GM13976 (cell line): ENCODE measurements at places on chromosomes 12 and 14.

DNA sequence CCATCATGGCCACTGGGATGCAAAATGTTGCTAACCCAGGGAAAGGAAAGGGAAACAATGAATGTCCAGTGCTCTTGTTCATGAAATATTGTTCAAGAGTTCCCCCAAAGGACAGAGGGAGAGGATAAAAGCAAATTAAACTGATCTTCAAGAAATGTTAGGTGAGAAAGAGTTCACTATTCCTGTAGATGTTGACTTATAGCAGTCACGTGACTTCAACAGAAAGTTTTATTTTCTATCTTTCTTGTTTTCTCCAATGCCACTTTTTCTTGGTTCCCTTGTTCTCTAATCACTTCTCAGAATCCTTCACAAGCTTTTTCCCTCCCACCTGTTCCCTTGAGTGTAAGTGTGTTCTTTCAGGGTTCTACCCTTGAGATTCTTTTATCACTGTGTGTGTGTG is 245.3 kb downstream of the C12orf42 start:
- no peak for DNase-seq

DNA sequence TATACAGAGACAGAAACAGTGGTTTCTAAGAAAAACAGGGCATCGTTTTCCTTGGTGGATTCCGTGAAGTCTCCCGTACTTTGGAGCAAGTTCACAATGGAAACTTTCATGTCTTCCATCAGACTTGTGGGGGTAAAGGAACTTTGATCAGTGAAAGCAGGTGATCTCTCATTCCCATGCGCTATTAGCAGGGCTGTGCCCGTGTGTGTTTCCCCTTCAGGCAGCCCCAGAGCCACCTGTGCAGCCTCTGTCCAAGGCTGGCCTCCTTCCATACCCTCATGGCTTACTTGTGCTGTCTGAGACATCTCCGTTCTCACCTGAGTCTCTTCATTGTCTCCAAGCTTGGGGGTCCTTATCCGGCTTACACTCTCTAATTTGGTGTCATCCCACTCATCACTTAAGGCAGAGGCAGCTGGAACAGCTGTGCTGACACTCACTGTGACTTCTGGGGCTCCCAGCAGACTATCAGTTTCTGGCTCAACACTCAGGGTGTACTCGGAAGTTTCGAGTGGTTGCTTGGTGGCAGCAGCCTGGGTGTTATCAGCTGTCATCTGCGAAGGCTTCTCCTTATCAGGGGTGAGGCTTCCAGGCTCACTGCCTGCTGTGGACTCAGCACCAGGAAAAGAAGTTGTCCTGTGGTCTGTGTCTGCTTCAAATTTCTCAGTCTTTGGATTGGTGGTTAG is 13.8 kb downstream of the ARMH4 start:
- DNase-seq = no peak

GRCh38 chr12:2693244-2693860 is 101.4 kb upstream of the FKBP4 start:
- no peak for DNase-seq

DNA sequence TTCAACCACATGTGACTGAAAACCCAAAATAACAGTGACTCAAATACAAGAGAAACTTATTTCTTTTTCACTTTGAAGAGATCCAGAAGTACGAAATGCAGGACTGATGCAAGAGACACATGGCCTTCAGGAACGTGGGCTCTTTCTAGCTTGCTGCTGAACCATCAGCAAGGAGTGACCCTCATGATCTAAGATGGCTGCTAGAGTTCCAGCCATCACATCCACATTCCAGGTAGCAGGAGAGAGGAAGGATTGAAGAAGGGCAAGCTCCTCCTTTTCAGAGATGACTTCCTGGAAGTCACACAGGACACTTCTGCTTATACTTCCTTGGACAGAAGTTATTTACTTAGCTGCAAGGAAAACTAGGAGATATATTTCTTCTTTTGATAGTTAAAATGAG is 67.6 kb upstream of the BCL11B start:
- no peak for DNase-seq

- DNase-seq = no peak
Observed at GRCh38 chr12:96196781-96197180, 2.6 kb downstream of the ELK3 start.

DNA sequence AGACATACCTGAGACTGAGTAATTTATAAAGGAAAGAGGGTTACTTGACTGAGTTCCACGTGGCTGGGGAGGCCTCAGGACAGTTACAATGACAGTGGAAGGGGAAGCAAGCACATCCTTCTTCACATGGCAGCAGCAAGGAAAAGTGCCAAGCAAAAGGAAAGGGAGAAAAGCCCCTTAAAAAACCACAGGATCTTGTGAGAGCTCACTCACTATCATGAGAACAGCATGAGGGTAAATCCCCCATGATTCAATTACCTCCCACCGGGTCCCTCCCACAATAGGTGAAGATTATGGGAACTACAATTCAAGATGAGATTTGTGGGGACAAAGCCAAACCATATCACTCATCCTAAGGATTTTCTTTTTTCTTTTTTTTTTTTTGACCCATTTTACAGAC is 177.8 kb upstream of the EEA1 start:
- no peak for DNase-seq

DNA sequence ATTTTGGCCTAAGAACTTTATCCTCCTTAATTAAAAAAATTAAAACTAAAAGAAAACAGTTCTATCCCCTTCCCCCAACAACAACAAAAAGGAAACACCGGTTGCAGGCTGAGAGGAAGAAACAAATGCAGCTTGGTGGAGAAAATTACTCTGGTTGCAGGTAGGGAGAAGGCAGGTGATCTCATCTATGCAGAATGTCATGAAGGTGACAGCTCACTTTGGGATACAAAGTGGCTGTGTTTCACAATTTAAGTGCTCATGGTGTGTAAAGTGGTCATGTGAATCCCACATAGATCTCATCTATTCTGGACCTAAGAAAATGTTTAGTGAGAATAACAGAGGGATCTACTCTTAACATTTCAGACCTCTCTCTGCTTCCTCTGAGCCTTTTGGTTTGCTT is 219.7 kb upstream of the PKP2 start:
- DNase-seq = no peak

GRCh38 chr12:80681287-80681686 is 26.1 kb upstream of the MYF6 start:
- no peak for DNase-seq

DNA sequence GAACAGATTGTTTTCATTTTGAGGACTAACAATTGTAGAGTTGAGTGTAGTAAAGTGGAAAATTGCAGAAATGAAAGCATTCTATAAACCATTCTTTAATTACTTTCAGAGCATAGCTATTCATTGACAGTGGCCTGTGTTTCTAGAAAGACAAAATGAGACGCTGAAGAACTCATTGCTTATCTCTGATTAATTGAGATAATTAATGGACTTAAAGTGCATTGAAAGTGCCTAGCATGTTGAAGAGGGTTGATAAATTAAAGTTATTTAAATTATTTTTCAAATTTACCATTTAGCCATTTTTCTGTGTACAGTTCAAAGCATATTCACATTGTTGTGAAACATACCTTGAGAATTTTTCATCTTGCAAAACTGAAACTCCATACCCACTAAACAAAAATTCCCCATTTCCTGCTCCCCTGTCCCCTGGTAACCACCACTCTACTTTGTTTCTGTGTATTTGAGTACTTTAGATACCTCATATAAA is 57.4 kb downstream of the DAAM1 start:
- peak; percentile 47 for DNase-seq

- DNase-seq = no peak
Observed at GRCh38 chr12:99151744-99152143, 495.8 kb upstream of the GARIN6 start.

GRCh38 chr14:85599939-85600338 is 70.0 kb downstream of the FLRT2 start:
- no peak for DNase-seq

DNA sequence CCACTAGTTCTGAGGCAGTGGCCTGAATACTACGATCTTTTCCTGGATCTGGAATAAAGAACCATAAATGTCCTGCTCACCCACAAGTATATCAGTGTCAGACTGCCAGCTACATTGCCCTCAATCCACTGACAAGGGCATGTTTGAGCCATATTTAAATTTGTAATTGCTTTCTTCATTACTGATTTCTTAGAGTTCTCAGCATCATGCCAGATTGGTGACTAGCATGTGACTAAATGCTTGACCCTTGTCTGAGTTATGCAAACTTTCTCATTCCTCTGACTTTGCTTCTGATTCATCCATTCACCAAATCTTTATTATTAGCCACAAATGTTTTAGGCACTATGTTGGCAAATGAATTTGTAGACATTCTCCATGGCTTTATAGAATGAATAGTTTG is 143.6 kb upstream of the SLC16A7 start:
- DNase-seq = no peak

- no peak for DNase-seq
Observed at GRCh38 chr14:99541211-99541610, 60.0 kb downstream of the CCNK start.

DNA sequence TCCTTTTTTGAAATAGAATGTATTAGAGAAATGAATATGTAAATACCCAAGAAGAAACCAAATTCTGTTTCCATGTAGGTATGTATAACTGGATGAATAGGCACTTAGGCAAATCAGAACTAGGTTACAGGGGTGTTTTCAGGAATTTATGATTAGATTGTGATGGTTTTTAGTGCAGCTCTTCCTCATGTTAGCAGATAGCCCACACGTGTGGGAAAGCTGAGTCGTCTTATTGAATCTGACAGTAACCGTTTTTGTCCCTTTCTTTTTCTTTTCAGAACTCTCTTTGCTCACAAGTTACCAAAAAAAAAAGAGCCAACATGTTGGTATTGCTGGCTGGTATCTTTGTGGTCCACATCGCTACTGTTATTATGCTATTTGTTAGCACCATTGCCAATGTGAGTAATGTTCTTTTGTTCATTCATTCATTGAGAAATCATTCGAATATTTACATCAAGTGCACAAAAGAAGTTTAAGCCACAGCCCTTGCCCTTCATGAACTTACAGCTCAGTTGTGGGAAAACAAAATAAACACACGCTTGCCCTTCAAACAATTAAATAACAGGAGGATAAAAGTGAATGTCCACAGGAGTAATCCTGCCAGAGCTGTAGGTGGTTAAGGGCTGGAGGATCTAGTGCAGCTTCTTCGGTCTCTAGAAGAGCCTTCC is 14.8 kb downstream of the EMP1 start:
- DNase-seq = no peak

DNA sequence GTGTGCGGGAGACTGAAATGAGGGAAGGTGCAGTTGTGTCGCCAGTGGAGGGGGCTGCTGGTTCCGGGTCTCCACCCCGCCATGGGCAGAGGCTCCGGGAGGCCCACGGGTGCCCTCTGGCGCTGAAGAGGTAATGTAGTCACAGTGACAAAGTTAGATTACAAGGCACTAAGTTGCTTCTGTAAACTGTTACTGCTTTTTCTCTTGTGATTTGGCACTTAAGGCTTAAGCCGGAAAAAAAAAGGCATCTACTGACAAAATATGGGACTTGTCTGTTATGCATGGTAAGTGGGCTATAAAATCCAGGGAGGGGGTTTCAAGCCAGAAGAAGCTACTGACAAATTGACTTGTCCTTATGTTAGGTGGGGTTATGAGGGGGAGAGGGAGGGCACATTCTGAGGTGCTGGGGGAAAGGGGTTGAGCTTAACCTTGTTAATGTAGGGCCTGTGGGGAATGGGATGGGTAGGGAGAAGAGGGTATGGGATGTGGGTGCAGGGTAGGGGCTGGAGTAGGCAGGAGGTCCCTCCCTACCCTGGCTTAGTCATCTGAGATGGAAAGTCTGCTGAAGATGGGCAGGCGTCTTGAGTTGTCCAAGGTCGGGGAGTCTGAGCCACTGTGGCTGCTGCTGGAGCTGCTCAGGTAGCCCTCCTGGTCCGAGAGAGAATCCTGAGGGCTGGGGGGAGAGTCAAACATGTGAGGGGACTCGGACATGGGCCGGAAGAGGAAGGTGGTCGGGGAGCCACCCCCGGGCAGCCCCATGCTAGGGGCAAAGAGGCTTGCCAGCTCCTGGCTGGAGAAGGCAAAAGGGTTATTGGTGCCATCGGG is 3.7 kb downstream of the ZFP36L1 start:
- peak; percentile 76 for DNase-seq

DNA sequence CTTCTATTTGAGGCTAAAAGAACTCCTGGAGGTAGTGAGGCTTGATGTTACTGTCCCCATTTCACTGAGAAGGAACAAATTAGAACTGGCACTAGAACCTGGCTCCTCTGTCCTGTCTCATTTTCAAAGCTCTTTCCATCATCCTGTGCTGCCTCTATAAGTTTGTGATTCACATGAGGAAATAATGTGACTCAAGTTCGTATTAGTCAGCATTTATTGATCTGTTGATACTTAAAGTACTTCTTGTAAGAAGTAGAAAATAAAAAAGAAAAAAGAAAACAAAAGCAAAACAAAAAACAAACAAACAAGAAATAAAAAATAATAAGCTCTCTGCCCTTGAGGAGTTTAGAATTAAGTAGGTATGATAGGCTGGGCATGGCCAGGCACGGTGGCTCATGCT is 2.3 kb upstream of the ESPL1 start:
- DNase-seq = no peak

GRCh38 chr12:57116580-57117281 is 5.6 kb upstream of the STAT6 start:
- DNase-seq = no peak

DNA sequence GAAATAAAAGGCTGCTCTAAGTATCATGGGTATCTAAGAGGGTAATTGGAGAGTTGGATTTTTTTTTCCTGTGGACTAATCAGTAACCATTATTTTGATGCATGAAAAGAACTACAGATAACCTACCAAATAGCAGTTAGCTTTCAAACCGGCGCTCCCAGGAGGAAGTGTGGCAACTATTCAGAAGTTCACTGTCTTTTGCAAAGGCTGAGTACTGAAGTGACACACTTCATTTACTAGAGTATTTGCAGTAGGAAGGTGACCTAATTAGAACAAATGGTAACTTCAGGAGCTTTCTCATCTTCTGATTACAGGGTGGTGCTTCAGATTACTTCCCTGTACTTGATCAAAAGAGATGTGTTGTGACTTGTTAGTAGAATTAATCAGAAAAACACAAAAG is 87.7 kb downstream of the PELI2 start:
- no peak for DNase-seq

DNA sequence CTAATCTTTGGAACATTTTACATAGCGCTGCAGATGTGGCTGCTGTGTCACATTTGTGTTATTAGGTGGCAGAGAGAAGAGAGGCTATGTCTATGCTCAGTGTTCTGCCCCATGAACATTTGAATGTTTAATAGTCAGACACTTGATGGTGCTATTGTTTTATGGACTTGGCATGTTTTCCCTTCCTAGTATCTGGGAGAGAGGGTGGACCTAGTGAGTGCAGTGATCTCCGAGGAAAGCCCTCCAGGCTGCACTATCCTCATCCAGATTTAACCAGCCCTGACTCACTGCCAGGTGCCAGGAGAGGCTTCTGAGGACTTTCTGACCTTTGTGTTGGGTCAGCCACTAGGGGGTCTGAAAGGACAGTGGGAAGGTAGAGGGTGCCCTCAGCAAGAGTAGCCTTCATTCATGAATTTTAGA is 24.3 kb downstream of the ZFC3H1 start:
- peak; percentile 6 for DNase-seq

DNA sequence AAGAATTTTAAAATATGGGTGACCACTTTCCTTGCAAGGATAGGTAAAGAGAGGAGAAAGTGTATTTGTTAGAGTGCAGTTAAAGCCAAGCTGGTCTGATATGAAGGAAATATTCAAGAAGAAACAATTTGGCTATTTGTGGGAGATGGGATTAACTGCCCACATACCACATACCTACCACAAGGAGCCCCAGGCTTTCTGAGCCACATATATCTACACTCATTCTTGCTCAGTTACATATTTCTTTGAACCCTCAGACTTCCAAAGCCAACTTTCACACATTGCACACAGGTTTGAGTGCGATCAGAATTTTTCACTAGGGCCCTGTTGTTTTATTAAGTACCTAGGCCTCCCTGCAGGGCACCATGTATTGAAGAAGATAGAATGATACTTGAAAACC is 330.2 kb downstream of the ZFP36L1 start:
- DNase-seq = no peak
